ENCODE measurements at places on chromosomes 3 and 15.

DNA sequence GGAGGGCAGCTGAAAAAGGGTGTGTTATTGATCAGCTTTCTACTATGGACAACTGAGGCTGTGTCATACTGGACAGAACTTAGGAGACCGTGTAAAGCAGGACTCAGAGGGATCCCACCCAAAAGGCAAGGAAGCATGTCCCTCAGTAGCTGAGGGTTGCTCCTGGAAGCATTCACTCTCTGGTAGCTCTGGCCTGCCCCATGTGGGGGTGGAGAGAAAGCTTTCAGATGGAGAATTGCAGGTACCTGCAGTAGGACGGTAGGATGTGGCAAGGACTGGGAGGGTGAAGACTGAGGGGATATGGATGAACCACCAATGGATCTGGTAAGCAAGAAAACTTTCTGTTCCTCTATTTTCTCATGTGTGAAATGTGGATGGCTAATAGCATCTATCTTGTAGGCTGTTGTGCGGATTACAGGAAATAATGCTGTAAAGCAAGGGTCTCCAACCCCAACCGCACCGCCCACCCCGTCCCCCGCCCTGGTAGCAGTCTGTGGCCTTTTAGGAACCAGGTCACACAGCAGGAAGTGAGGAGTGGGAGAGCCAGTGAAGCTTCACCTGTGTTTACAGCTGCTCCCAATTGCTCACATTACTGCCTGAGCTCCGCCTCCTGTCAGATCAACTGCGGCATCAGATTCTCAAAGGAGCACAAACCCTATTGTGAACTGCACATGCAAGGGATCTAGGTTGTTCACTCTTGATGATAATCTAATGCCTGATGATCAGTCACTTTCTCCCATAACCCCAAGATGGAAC lies 157.7 kb upstream of the PROK2 start:
- DNase-seq: no peak

DNA sequence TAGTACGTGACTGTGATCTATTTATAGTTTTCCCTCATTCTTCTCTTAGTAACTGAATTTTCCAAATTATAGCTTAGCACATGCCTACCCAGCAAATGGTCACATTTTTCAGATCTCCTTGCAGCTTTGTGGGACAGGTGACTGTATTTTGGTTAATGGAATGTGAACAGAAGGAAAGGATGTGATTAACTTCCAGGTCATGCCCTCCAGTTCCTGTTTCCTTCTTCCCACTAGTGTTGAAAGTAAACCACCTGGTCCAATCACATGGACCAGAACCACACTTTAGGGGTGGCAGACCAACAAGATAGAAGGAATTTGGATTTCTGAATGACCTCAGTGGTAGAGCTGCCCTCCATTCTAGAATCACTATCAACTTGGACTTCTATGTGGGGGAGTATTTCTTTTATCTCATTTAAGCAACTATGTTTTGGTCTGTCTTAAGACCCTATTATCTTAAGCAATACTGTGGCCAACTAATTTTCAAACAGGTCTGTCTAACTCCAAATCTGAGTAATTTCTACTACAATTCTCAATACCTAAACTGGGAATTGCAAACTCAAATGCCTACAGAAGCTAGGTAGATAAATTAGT lies 76.0 kb upstream of the TSC22D2 start:
- DNase-seq: no peak

DNA sequence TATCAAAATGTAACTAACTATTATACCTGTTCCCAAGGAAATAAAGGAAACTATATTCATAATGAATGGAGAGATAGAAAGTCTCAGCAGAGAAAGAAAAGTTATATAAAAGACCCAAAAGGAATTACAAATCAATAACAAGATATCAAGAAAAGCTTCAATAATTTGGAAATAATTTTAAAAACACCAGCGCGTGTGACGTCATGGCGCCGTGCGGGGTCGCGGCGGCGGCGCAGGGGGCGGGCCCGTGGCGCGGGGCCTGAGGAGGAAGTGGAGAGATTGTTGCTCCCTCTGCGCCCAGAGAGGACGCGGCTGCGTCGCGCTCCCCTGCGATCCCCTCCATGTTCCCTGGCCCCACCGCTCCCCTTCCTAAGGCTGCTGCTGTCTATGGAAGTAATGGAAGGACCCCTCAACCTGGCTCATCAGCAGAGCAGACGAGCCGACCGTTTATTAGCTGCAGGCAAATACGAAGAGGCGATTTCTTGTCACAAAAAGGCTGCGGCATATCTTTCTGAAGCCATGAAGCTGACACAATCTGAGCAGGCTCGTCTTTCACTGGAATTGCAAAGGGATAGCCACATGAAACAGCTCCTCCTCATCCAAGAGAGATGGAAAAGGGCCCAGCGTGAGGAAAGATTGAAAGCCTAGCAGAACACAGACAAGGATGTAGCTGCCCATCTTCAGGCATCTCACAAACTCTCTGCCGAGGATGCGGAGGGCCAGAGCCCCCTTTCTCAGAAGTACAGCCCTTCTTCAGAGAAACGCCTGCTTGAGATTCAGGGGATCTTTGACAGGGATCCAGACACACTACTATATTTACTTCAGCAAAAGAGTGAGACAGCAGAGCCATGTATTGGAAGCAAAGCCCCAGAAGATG lies 4.1 kb downstream of the XCR1 start:
- no peak for DNase-seq

GRCh38 chr3:108602249-108602934 lies 12.9 kb downstream of the DZIP3 start:
- DNase-seq: no peak

- DNase-seq: no peak
Observed at GRCh38 chr15:95624100-95624499, 706.4 kb upstream of the NR2F2 start.

DNA sequence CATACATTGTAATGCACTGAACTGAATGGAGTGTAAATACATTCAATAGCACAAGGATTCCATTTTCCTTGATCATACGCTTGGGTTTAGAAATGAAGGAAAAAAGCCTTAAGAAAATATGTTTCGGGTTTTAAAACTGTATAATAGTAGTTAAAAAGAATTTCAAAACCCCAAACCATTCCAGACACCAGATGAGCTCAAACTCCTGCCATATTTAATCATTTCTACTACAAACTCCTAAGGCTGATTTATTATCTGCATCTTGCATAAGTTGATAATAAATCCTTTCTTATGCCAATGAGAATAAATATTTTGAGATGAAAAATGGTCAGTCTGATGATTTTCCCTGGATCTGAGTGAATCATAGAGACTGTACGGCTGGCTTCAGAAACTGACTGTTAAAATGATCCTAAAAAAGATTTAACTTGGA lies 51.0 kb downstream of the NR1D2 start:
- no peak for DNase-seq

DNA sequence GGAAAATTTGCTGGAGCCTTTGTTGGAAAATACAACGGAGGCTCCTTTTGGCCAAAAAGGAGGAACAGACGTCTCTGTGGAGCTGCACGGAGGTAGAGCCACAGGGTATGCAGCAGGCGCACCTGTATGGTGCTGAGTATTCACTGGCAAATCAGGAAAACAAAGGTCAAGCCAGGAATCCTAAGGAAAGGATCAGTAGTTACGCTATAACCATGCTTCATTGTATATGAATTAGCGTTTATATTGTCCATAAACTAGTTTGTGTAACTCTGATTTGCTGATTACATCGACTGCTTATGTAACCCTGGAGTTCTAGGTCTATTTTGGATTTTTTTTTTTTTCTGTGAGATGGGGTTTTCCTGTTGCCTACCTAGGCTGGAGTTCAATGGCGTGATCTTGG lies 45.4 kb downstream of the LPP start:
- no peak for DNase-seq

DNA sequence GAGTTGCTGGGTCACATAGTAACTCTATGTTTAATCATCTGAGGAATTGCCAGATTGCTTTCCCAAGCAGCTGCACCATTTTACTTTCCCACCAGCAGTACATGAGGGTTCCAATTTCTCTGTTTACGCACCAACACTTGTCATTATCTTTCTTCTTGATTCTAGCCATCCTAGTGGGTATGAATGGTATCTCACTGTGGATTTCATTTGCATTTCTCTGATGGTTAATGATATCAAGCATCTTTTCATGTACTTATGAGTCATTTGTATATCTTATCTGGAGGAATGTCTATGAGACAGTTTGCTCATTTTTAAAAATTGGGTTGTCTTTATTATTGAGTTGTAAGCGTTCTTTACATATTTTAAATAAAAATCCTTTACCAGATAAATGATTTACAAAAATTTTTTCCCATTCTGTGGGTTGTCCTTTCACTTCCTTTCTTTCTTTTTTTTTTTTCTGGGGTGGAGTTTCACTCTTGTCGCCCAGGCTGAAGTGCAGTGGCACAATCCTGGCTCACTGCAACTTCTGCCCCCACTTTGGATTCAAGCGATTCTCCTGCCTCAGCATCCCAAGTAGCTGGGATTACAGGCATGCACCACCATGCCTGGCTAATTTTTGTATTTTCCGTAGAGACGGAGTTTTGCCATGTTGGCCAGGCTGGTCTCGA lies 8.9 kb upstream of the SGO1 start:
- DNase-seq: no peak

DNA sequence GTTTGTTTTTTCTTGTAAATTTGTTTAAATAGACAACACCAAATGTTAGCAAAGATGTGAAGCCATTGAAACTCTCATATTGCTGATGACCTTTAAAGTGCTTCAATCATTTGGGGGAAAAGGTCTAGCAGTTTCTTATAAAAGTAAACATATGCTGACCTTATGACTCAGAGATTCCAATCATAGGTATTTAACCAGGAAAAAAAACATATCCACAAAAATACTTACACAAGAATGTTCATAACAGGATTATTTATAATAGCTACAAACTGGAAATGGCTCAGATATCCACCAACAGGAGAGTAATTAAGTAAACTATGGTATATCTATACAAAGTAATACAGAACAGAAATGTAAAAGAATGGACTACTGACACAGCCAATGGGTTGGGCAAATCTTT lies 27.1 kb upstream of the RORA start:
- DNase-seq: no peak

DNA sequence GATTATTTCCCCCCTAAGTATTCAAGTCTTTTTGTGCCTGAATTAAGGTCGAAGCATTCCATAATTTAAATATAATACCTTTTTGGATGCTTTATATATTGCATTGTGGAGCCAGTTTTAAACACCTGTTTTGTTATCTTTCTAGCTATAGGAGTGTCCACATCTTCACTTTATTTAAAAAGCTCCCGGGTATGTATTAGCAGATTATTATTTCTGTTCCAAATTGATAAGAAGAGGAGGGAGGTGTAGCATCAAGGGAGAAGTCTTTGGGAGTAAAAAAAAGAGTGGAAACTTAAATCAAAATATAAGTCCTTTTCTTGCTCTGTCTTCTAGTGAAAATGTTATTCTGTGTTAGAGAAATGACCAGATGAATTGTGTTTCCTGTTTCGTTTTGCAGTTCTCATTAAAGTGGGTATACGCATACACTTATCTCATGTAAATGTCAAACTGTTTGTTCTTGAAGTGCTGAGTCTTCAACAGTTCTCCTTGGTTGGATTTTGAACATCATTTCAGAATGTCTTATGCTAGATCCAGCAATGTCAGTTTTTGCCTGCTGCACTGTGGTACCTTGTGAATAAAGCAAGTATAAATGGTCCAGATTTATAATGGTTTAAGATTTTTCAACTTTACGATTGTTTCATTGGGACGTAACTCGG lies 105.8 kb downstream of the FNDC3B start:
- DNase-seq: no peak

DNA sequence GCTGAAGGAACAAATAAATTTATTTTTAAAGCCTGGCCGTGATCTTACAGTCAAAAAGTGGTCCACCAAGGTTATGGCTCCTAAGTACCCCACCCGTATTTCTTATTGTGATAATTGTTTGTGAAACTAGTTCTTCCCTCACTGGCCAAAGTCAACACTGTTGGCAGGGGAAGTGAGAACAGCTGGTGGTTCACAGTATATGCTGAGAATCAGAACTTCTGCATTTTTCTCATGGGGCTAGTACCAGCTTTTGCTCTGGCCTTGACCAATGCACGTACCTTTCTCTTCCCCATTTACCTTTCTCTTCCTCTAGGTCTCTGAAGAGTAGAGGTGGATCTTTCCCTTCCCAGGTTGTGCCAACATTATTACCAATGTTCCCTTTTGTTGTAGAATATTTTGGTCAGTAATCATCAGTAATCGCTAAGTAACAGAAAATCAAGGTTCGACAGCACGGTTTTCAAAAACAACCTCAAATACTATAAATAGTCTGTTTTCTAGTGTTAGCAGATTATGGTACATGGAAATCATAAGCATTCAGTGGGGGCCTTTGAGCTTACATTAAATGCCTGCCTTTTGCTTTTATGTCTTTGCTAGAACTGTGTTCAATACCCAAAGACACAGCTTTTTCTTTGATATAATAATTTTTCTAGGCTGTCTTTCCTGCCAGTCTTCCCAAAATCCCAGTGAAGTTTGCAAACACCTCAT lies 268.0 kb downstream of the LPP start:
- DNase-seq: no peak

DNA sequence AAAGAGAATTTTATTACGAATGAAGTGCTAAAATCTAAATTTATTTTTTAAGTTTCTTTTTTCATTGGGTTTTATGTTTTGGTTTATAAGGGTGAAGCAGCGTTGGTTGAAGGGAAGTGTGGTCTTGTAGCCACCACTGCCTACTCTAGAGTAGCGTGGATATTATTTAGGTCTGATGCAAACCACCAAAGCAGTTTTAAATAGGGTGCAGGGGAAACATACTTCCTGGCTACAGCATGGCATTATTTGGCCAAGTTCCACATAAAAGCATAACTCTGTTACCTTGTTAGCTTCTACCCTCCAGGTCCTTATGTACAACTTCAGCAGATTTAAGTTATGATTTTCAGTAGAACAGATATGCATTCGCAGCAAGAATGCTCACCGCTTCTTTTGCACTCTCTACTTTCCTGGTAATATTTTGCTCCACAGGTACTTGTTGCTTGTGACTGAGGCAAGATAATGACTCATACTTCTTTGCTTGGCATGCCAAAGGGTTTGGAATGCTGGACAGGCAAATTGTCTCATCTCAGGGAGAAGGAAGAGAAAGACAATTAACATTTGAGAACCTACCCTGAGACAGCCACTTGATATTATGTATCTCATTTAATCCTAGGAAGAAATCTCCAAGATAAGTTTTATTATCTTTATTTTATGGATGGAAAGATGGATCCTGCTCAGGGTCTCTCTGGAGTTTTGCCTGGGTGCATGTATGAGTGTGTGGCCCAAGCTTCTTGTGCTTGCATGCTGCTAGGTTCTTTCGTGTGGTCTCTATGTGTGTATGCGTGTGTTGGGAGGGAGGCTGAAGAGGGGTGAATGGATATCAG lies 5.4 kb downstream of the TGFBR2 start:
- no peak for DNase-seq

- no peak for DNase-seq
Observed at GRCh38 chr3:14991151-14991742, 43.9 kb downstream of the NR2C2 start.

DNA sequence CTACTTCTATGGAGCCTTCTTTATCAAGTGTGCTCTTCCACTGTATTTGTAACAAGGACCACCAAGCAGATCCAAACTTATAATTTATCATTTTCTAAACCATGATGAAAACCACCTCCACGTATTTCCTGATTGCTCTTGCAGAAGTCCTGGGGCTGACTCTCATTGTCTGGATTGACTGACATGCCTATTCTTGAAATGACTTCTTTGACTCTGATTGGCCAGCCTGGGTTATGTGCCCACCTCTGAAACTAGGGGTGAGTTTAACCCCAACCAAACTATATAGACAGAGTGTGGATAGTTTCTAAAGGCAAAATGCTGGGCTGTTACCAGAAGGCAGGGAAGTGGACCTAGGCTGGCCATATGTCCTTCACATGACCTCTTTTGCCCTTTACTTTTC lies 12.7 kb downstream of the TMPRSS7 start:
- peak; percentile 5 for DNase-seq

- no peak for DNase-seq
Observed at GRCh38 chr15:49986326-49986725, 132.7 kb downstream of the ATP8B4 start.

GRCh38 chr3:141015481-141015880 lies 35.7 kb upstream of the SPSB4 start:
- DNase-seq: no peak
